Brain microvascular endothelial cell (primary cell): ENCODE measurements at places on chromosomes 12 and 14.
A peak's percentile ranks its signal among the peaks of the same experiment; 100 is the strongest.

DNA sequence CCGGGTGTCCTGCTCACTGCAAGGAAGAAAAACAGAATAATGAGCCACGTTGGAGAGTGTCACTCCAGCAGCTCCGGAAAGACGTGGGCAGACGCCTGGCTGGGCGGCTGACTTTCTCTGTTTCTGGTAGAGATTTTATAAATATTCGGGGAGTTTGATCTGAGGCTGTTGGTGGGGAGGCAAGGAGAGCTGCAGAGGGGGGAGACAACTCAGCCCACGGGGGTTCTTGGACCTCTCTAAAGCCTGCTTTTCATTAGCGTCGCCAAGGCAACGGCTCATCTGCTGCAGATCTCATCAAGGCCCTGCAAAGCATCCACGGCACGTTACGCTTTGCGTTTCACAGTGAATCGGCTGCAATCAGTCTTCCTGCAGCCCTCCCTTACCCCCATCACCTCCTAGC lies 207.2 kb downstream of the ZFP36L1 start:
- peak; percentile 23 for DNase-seq

DNA sequence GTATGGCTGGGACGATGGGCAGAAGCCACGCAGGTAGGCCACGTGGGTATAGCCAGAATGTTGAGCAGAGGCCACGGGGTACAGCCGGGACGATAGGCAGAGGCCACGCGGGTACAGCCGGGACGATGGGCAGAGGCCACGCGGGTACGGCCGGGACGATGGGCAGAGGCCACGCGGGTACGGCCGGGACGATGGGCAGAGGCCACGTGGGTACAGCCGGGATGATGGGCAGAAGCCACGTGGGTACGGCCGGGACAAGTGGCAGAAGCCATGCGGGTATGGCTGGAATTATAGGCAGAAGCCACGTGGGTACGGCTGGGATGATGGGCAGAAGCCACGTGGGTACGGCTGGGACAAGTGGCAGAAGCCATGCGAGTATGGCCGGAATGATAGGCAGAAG lies 195.0 kb downstream of the TTC7B start:
- DNase-seq: no peak

- no peak for DNase-seq
These were observed 128.6 kb downstream of the ACSS3 start for GRCh38 chr12:81206429-81206828.

DNA sequence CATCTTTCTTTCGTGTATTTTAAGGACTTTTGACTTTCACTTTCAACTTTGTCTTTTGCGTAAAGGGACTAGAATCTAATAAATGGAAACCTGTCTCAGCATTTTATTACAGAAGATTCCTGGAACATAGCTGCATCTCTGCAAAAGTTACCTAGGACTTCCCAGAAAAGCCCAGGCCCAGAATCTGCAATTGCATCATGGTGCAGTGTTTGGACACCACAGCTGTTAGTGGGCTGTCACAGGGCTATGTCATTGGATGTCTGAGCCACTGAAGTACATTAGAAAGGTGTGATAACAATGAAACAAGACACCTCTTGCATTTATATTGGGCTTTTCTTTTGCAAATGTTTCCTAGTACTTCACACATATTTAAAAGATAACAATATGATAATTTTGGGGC lies 199.9 kb upstream of the IGF1 start:
- no peak for DNase-seq

DNA sequence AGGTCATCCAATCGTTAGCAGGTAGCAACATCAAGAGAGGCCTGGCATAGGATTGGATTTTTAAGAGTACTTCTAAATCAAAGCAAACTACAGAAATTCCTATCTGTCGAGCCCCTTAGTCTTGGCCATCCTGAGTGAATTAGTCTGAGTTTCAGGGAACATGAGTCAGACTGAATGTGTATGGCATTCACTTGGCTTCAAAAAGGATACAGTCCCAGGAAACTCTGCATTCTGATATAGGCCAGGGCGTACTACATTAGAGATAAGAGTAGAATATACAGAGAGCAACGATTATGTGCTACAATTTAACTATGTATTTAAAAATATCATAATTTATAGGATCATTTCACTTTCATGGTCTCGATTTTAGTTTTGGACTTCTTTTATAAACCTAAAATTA lies 242.2 kb downstream of the SOX5 start:
- no peak for DNase-seq

DNA sequence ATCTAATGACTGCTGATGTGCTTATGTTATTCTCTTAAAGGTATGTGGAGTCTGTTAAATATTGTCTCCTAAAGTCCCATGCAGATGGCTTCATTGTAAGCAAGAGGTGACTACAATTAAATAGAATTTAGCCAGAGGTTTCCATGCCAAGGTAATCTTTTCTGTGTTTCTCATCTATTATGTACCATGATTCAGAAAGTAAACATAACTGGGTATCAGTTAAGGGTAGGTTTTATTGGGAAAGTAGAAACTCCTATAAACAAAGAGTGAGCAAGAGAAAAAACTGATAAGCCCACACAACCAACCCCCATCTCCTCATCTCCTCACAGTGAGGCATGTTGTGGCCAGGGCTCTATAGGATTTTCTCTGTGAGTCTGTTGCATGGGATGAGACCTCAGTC lies 611.7 kb downstream of the SNAPC1 start:
- DNase-seq: no peak

- DNase-seq: no peak
These were observed 190.9 kb upstream of the RASSF8 start for GRCh38 chr12:25767606-25768005.

- DNase-seq: peak; percentile 33
These were observed 62.6 kb downstream of the DCAF5 start for GRCh38 chr14:69090187-69090789.

- DNase-seq: peak; percentile 85
These were observed 104.0 kb downstream of the GPR135 start for GRCh38 chr14:59360923-59361794.

DNA sequence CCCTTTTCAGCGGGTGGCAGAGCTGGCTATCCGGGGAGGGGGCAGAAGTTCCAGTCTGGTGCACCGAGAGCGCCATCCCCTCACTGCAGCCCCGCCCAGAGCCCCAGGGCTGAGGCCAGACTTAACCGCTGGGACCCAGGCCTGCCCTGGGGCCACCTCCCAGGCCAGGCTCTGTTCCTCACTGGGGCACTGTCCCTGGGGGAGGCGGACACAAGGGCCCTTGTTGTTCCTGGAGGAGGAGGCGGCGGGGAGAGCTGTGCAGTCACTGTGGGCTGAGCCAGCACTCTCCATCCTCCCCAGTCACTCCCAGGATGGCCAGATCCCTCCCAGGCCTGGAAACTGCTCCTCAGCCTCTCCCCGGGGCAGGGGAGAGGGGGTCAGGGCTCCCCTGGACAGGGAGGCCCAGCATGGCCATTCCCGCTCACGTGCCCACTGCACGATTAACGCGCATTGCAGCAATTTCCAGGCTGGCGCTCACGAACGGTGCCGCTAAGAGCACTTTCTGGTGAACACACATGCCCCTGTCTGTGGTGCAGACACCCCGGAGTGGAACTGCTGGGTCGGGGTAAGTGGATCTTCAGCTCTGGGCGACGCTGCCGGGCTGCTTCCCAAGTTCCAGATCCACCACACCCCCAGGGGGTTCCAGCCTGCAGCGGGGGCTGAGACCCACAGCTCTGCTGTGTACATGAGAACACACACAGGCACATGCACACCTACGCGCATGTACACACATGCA lies 89.8 kb upstream of the SFSWAP start:
- no peak for DNase-seq

DNA sequence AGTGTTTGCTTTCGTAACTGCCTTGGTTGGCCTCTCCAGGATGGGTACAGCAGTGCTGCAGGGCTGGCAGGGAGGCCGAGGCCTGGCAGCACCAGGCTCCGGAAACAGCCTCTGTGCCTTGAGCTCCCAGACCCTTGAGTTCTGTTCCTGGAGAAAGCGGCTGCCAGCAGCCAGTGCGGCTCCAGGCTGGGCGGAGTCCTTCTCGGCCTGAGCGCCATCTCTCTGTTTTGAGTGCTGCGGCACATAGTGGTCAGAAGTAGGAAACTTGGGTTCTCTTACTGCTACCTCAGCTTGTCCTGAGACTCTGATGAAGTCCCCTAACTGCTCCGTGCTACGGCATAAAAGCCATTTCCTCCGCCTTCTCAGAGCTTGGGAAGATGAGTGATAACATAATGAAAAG lies 65.9 kb downstream of the KCNA1 start:
- DNase-seq: no peak

GRCh38 chr12:45289245-45290215 lies 73.6 kb downstream of the ANO6 start:
- DNase-seq: no peak

- DNase-seq: no peak
These were observed 6.1 kb downstream of the HNF1A start for GRCh38 chr12:120984351-120984898.

GRCh38 chr12:29610473-29611170 lies 113.1 kb upstream of the OVCH1 start:
- DNase-seq: no peak

- no peak for DNase-seq
These were observed 21.0 kb downstream of the EEA1 start for GRCh38 chr12:92908108-92908507.

- DNase-seq: no peak
These were observed 136.1 kb downstream of the GCH1 start for GRCh38 chr14:54766276-54767138.

GRCh38 chr14:65600742-65601141 lies 188.2 kb downstream of the FUT8 start:
- no peak for DNase-seq

DNA sequence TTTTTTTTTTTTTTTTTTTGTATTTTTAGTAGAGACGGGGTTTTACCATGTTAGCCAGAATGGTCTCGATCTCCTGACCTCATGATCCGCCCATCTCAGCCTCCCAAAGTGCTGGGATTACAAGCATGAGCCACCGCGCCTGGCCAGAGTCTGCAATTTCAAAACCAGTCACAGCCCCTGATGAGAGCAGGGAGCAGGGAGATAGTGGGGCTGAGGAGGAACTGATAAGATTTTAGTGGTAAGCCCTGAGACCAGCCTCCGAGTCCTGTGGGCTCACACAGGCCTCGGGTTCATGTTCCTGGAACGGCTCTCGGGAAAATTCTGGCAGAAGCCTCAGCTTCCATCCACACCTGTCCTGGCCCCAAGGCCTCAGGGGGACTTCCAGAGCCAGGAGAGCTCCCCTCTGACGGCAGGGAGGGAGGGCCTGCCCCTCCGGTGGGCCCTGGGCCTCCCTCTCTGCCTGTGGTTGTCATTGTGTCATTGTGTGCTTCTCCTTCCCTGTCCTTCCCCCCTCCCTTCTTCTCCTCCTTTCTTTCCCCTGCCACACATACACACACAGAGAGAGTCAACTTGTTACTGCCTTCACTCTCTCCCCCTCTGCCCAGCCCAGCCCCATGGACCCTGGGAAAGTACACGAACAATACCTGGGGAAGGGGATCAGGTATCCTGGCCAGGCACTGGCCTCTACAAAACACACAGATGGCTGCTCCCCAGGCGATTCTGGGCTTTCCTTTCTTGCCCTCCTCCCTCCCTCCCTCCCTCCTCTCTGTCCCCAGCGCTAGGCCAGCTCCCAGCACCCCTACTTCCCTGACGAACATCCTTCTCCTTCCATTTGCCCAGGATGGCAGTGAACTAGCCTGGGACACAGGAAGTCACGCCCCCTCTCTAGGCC lies 294.1 kb downstream of the DPF3 start:
- DNase-seq: no peak

GRCh38 chr12:3361146-3361545 lies 129.9 kb upstream of the PRMT8 start:
- no peak for DNase-seq

DNA sequence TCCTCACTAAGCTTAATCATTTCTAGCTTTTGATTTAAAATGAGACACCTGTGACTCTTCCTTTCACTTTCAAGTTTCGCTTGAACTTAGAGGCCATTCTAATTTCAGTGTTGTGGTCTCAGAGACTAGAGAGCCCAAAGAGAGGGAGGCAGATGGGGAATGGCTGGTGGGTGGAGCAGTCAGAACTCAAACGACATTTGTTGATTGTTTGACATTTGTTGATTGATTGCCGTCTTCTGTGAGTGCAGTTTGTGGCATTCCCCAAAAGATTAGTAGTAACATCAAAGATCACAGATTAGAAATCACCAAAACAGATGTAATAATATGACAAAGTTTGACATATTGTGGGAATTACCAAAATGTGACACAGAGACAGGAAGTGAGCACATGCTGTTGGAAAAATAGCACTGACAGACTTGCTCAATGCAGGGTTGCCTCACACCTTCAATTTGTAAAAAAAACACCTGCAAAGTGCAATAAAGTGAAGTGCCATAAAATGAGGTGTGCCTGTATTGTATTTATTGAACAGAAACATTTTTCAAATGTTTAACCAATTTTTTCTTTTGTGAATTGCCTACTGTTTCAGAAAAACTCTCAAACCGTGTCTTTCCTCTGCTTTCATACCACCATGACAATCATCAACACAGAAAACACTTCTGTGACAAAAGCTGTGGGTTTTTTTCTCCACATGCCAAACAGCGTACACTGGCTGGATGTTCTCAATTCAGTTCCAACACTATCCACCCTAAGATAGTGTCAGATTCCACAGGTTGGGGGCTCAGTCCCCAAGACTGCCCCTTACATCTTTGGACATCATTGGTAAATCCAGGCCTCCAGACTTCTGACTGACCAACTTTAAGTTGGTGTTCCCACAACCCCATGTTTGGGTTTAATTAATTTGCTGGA lies 376.3 kb upstream of the RGS6 start:
- no peak for DNase-seq

DNA sequence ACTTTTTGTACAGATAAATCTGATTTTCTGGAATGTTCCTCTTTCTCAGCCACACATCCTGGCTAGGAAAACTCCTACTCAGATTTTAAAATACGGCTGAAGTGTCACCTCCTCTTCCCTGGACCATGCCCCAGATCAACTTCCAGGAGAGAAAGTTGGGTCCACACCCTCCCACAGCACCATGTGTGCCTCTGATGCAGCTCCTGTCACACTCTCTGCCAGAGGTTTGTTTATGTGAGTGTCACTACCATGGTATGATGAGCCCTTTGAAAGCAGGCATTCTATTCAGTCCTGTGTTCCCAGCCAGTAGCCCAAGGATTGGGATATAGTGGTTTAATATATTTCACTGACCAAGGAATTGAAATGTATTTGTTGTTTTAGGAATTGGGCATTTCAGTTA lies 287.2 kb upstream of the ATP2B1 start:
- DNase-seq: no peak

GRCh38 chr12:26719852-26720251 lies 113.1 kb downstream of the ITPR2 start:
- DNase-seq: no peak

GRCh38 chr14:54864526-54864925 lies 38.1 kb downstream of the GCH1 start:
- no peak for DNase-seq

DNA sequence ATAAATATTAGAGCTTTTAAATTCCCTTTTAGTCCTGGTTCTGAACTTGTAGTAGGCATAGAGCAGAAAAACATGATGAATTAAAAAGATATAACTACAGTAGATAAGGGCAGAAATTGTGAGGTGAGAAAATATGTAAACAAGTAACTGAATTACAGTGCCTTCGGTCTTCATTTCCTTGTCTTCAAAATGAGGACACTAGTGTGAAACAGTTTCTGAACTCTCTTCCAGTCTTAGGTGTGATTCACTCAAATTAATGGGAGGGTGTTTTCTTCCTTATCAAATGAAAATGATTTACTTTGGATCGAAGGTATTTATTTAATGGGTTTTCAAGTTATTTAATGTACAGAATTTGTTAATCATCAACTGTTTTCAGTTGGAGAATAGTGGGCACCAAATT lies 1.5 kb downstream of the FGD4 start:
- DNase-seq: no peak

GRCh38 chr12:89690925-89691324 lies 17.7 kb downstream of the ATP2B1 start:
- no peak for DNase-seq
